ENCODE measurements at places on chromosomes 2 and 18.

DNA sequence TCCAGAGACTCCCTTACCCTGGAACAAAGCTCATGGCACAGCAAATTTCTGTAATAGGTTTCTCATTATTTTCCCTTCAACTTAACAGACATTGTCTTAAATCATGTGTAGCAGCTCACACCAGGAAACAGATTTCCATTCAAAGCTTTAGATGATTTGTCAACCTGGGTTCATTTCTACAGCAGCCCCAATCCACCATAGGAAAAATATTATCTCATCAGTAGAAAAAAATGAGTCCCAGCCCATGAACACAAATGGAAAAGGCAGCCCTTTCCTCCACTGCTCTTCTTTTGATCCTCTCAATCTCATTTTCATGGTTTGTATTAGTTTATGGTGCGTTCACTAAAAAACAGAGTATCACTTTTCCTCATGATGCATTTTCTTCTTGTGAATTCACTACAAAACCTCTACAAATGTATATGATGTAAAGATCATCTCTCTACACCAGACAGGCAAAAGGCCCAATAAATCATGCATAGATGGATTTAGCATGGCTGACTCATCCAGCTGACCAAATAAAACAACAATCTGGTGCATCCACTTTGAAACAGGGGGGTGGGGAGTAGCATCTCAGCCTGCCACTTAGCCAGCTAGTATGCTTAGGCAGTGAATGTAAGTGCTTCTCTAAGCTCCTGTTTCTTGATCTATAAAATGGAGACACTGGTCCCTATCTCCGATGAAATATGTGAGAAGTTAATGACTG is 78.6 kb downstream of the SATB2 start:
- no peak for DNase-seq

DNA sequence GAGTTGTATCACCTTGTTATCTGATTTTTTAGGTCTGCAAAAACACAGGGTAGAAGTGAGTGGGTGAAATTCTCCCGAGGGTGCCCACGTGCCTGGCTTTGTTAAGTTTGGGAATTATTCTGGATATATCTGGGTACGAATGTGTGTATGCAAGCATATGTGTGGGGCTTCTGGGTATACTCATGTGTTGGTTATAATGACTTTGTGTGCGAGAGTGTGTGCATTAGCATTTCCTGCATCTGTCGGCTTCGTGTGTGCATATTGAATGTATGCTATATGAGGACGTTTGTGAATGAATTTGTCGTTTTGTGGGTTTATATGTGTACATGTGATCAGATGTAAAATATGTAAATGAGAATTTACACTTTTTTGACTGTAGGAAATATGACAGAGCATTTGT is 13.8 kb upstream of the DNAJC27 start:
- DNase-seq: no peak

- no peak for DNase-seq
Measured at GRCh38 chr2:24973812-24974211, 2.1 kb upstream of the DNAJC27 start.

GRCh38 chr2:179622635-179623300 is 238.6 kb downstream of the ZNF385B start:
- no peak for DNase-seq

GRCh38 chr2:19020144-19021099 is 338.0 kb downstream of the OSR1 start:
- no peak for DNase-seq

GRCh38 chr2:235216901-235217300 is 265.1 kb downstream of the SH3BP4 start:
- DNase-seq: no peak

- DNase-seq: no peak
Measured at GRCh38 chr2:219559156-219559915, 12.0 kb downstream of the OBSL1 start.

GRCh38 chr18:74264303-74265020 is 27.3 kb downstream of the CYB5A start:
- no peak for DNase-seq

- DNase-seq: no peak
Measured at GRCh38 chr2:26898480-26899078, 50.6 kb downstream of the DPYSL5 start.

- DNase-seq: no peak
Measured at GRCh38 chr2:241649927-241650326, 12.4 kb downstream of the ATG4B start.

DNA sequence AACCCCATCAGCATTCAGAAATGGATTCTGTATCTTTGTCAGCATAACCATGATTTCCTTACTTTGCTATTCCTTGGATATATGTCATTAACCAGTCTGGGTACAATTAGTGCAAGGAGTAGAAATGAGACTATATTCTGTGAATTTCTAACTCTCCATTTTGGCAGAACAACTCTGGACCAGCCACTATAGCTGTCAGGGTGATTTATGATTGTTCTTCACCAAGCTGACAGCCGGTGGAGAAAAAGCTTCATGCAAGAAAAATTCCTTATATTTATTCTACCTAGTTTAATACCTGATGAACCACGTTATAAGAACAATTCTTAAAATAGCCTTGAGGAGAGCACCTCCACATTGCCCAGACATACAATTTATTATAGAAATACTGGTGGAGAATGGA is 431.2 kb upstream of the TCF4 start:
- DNase-seq: no peak

DNA sequence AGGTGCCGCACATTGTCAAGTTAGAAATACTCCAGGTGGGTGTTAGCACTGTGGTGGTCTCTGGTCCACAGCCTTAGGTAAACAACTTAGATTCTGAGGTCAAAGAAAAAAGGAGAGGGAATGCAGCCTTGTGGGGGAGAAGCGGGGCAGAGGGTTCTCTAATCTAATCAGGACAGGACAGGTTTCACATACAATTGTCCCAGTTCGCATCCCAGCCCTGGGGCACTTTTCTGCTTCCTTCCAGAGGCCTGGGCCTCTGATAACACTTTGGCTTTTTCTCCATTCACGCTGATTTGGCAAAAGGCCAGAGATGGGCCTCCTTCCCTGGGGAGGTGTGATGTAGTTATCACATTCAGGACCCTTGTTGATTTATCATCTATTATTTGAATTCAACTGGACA is 32.5 kb downstream of the SLC1A4 start:
- no peak for DNase-seq

GRCh38 chr2:63589148-63589958 is 590 bp downstream of the MDH1 start:
- peak; percentile 50 for DNase-seq

GRCh38 chr2:42098571-42099437 is 51.0 kb downstream of the PKDCC start:
- no peak for DNase-seq

DNA sequence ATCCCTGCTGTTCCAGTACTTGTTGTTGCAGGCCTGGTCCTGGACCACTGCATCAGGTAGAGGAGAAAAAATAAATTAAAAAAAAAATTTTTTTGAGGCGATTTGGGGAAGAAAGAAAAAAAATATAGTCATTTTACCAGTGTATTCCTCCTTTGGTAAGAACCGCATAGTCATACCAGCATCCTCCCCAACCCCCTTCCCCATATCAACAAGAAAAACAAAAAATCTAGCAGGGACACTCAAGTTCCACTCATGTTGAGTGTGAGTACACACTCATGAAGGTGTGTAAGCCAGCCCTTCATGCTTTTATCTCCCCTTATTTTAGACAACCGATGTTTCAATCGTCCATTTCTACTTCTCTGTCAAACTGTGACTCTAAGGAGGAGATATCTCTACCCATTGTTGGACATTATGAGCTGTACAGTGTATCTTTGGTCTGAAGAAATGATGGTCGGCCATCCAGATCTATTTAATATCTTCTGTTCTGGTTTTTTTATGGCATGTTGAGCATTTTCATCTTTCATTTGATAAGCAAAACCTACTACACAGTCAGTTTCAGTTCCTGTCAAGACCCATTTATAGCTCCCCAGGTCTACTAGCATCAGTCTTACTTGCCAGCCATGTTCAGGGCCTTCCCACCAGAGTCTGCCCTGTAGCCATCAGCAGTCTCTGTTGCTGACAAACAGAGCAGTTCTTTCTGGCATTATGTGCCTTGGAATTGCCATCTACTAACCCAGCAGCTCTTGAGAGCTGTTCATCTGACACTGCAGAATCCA is 20.0 kb downstream of the ELP2 start:
- no peak for DNase-seq

GRCh38 chr2:58664523-58665151 is 423.5 kb upstream of the FANCL start:
- DNase-seq: no peak

GRCh38 chr18:70028084-70028483 is 80.4 kb upstream of the CD226 start:
- DNase-seq: no peak

DNA sequence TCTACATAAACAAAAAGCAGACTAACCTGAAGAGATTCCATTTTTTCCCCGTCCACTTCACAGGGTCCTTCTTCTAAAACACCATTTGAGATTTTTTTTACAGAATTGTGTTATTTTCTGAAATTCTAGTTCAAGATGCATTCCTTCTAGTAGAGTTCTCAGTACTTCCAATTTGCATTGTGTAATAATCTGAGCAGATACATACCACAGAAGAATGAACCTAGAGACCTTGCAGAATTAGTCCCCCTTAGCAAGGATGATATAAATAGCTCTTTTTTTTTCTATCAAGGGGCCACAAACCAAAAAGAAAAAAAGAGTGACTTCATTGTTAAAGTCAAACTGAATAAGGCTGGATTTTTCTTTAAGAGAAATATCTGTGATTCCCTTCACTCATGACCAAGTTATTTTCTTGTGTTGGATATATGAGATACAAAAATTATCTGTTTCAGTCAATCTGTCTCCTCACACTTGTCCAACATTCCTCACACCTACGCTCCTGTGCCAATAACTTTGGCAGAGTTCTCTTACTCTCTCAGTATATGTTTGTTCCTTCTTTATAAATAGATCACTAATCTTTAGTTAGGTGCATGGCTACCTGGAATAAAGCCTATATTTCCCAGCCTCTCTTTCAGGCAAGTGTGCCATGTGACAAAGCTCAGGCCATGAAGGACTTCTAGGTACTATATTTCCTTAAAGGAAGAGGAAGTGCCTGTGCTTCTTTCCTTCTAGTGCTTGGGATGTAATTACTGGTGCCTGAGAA is 183.5 kb downstream of the ZNF385B start:
- DNase-seq: no peak

- no peak for DNase-seq
Measured at GRCh38 chr2:152617456-152618192, 99.6 kb downstream of the PRPF40A start.

GRCh38 chr18:55768255-55768654 is 180.3 kb upstream of the TCF4 start:
- DNase-seq: no peak

GRCh38 chr2:149191915-149192314 is 138.5 kb upstream of the LYPD6 start:
- DNase-seq: no peak
